ENCODE measurements at places on chromosomes 7 and 10.

DNA sequence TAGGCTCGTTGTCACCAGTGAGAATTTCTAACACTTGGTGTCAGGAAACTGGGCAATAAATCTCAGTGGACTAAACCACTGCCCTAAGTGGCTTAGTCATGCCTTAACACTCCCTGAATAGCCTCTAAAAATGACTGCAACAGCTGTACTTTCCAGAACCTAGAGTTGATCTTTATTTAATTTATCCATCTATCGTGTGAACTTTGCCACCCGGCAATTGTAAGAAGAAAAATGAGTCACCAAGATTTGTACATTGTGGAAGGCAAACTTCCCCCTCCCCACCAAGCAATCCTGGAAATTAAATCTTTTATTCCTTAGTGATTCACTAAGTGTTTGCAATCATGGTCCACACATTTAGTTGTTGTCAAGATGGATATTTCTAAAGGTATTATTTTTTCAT lies 47.1 kb downstream of the NXPH1 start:
- DNase-seq: peak; percentile 90

- no peak for DNase-seq
Observed at GRCh38 chr10:17203416-17203815, 1.9 kb upstream of the TRDMT1 start.

- DNase-seq: no peak
Observed at GRCh38 chr7:28520074-28521015, 108.0 kb downstream of the CREB5 start.

DNA sequence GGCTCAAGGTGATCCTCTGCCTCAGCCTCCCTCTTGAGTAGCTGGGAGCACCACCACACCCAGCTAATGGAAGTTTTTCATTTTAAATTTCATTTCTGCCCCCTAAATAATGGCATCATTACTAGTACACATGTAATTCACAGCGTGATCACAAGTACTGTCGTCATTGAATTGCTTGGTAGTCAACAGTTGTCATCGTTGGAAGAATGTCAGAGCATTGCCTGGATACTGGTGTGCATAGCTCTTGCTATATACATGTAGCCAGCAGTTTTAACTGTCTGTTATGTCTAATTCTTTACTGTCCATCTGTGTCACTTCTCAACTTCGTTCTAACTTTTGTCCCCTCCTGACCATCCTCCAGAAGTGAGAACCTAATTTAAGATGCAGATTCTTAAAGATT lies 62.1 kb downstream of the CRPPA start:
- DNase-seq: no peak

GRCh38 chr10:25555865-25556264 lies 378.2 kb upstream of the MYO3A start:
- DNase-seq: peak; percentile 9

GRCh38 chr10:91389636-91390512 lies 20.3 kb upstream of the HECTD2 start:
- peak; percentile 52 for DNase-seq

- DNase-seq: no peak
Observed at GRCh38 chr7:122885583-122886356, 490 bp downstream of the CADPS2 start.

- DNase-seq: no peak
Observed at GRCh38 chr7:15681631-15682030, 4.9 kb downstream of the MEOX2 start.

- DNase-seq: no peak
Observed at GRCh38 chr7:140062118-140062527, 628 bp downstream of the PARP12 start.

- peak; percentile 6 for DNase-seq
Observed at GRCh38 chr10:1715821-1716220, 21.5 kb downstream of the ADARB2 start.

- DNase-seq: no peak
Observed at GRCh38 chr7:111746950-111747349, 184.7 kb upstream of the IMMP2L start.

DNA sequence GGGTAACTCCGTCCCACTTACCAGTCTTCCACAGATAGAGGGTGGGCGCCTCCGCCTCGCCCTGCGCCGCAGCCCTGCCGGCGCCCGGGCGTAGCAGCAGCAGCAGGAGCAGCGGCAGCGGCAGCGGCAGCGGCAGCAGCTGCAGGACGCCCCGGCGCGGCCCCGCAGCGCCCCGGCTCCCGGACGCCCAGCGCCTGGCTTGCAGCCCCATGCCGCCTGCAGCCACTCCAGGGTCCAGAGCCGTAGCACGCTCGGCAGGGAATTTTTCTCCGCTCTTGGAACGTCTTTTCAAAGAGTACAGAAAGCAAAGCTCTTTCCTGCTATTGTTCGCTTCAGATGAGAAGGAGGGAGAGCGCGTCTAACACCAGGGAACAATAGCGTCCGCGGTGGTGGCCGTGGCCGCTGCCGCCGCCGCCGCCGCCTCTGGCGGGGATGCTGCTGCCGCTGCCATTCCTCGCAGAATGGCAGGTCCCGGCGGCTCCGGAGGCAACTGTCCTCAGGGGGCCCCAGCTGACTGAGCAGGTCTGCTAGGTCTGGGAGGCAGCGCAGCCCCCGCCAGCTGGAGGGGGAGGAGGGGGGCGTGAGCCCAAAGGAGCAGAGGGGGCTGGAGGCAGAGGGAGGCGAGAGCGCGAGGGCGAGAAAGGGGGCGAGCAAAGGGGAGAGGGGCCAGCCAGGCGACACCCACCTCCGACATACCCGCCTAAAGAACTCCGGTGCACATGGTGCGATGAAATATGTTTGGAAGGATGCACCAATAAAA lies at the start of gene THSD7A:
Gene THSD7A (minus strand): TSS at position 463 of the 760 bp plus-strand sequence. CDS start 252 bp downstream, at position 211.
- peak; percentile 30 for DNase-seq

DNA sequence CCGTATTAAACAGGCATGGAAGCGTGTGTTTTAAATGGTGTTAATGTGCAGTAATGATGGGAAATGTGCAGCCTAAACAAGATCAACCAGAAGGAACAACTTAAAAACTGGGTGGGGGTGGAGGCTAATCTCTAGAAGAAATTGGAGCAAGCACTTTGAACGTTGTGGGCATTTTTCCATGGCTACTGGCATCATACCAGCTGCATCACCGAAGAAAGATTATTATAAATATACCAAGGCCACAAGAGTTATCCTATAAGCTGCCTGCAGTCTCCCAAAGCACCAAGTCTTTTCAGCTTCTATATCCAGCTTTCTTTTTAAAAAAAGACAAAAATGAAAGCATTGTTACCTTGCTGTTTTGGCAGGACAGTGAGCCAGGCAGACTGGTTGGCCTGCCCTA lies 79.9 kb downstream of the FGFR2 start:
- no peak for DNase-seq

DNA sequence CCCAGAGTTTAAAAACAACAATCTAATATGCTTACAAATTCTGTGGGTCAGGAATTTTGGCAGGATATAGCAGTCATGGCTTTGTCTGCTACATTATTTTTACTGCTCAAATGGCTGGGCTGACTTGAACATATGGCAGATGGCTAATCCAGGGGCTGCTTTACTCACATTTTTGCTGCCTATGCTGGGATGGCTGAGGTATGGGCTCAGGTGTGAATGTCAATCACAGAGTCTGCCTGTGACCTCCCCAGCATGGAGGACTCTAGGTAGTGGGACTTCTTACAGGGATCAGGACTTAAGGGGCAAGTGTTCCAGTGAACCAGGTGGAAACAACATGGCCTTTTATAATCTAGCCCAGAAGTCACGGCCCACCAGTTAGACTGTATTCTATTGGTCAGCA lies 4.4 kb upstream of the FKBP9 start:
- DNase-seq: no peak

DNA sequence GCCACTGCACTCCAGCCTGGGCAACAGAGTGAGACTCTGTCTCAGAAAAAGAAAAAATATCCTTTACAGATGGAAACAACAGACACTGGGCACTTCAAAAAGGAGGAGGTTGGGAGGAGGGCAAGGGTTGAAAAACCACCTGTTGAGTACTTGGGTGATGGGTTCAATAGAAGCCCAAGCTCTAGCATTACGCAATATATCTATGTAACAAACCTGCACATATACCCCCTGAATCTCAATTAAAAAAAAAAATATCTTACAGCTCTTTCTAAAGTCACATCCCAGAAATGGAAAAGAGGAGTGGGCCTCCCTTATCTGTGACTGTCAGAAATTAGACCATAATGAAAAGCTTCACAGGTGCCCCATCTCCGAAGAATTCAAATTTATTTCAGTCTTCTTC lies 12.1 kb downstream of the VIM start:
- DNase-seq: no peak
